ENCODE measurements at places on chromosomes 5 and 9.
A peak's percentile ranks its signal among the peaks of the same experiment; 100 is the strongest.

GRCh38 chr9:125551781-125552180 lies 155.2 kb downstream of the MAPKAP1 start:
- DNase-seq = no peak

GRCh38 chr5:39640552-39640951 lies 215.8 kb upstream of the DAB2 start:
- no peak for DNase-seq

DNA sequence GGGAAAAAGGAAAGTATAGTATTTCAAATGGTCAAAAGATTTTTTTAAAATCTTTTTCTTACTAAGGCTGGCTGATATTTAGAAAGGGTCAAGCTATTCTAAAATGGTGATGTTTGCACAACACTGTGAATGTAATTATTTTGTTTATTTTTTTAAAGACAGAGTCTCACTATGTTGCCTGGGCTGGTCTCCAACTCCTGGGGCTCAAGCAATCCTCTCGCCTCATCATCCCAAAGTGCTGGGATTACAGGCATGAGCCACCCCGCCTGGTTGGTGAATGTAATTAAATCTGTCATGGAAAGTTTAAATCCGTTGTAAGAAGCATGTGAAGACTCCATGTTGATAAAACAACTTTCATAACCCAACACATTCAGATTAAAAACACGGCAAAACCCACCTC lies 2.6 kb downstream of the UBTD2 start:
- no peak for DNase-seq

- DNase-seq = no peak
Measured at GRCh38 chr5:109076741-109077140, 329.0 kb downstream of the FER start.

DNA sequence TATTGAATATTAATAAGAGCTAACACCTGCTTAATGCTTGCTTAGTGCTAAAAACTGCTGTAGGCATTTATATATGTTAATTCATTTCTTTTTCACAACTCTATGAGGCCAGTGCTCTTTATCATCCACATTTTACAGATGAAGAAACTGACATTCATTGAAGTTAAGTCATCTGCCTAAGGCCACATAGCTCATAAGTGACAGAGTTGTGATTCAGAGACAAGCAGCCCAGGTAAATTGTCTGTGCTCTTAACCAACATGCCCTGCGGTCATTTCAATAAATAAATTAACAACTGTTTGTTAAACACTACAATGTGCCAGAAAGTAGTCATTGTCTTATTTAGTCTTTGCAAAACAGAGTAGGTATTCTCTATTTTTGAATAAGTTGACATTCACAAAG lies 1354.4 kb upstream of the C9orf72 start:
- DNase-seq = no peak

GRCh38 chr9:91924090-91924489 lies 25.9 kb downstream of the ROR2 start:
- DNase-seq = no peak

- DNase-seq = peak; percentile 59
Measured at GRCh38 chr5:139422307-139422893, 16.9 kb downstream of the DNAJC18 start.

DNA sequence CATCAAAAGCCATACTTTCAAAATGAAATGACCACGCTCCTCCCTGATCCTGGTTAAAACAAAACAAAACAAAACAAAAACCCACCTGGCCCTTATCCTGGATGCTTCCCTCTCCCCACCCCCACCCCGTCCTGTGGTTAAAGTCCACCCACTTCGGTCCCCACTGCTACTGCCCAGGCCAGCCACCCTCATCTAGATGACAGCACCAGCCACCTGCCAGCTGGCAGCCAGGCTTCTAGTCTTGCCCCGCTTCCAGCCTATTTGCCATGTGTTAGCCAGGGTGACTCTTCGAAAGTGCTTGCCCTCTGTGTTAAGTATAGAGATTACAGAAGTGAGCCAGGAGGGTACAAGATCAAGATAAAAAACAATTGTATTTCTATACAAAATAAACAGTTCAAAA lies 27.5 kb upstream of the NCS1 start:
- DNase-seq = no peak
